ENCODE measurements at places on chromosomes 1 and 21.

DNA sequence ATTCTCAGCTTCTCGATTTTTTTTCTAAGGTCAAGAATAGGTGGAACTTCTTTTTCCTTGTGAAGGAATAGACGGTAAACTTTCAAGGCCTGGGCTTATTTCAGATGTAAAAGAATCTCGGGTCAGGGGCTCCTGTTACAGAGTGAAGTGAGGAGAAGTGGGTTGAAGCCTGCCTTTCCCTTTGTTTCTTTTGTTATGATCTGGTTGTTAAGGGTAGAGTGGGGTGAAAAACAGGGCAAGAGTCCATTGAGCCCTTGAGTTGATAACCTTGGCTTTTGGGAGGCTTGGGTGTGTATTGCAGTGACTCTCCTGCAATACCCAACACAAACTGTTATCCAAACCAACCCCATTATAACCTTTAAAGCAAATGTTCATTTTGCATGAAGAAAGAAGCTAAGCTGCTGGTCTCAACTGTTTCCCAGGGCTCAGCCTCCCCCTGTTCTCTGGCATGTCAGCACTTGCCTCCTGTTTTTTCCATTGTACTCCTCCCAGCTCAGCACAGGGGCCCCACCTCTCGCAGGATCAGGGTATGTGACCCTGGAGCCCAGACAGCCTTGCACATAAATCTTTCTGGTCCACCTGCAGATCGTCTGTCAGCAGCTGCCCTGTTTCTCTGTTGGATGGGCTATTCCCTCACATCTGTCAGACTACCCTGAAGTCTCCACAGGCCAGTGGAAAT is 102.4 kb downstream of the CACHD1 start:
- DNase-seq = no peak

- DNase-seq = no peak
These were observed 16.4 kb downstream of the RUNX1 start for GRCh38 chr21:35032474-35033263.

- DNase-seq = no peak
These were observed 15.3 kb upstream of the SRSF4 start for GRCh38 chr1:29196863-29197589.

- no peak for DNase-seq
These were observed at the start of gene CCDC181 for GRCh38 chr1:169427081-169427641. TSS of gene CCDC181 (minus strand) at chr1:169427474. CDS start at chr1:169424927, 2,547 bp downstream.

DNA sequence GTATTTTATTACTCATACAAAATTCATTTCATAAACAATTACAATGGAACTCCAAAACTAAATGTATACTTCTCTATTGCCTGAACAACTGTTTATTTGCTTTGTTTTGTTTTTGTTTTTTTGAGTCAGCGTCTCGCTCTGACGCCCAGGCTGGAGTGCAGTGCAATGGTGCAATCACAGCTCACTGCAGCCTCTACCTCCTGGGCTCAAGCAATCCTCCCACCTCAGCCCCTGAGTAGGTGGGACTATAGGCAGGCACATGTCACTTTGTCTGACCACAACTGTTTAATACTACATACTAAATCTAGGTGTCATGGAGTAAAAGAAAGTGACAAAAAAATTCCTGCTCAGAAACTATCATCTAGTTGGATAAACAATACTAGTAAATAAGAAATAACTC is 49.3 kb downstream of the RAB3GAP2 start:
- no peak for DNase-seq
